NCI-H774 (cell line): ENCODE measurements at places on chromosomes 11 and 22.

GRCh38 chr11:65786008-65786785 is 666 bp upstream of the OVOL1 start:
- no peak for DNase-seq

GRCh38 chr11:125435461-125436238 is 60.4 kb downstream of the FEZ1 start:
- no peak for DNase-seq

DNA sequence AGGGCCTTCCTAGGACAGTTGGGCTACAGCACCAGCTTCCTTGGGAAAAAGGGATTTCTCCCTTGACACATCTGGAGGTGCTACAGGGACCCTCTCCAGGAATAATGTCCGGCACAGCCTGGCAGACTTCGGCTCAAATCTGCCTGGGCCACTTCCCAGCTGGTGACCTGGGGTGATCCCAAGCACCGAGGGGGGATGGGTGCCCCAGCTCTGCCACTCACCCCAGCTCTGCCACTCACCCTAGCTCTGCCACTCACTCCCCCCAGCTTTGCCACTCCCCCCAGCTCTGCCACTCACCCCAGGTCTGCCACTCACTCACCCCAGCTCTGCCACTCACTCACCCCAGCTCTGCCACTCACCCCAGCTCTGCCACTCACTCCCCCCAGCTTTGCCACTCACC is 9.9 kb downstream of the OSBPL5 start:
- no peak for DNase-seq

GRCh38 chr22:29810216-29810615 is 27.9 kb downstream of the ASCC2 start:
- no peak for DNase-seq

DNA sequence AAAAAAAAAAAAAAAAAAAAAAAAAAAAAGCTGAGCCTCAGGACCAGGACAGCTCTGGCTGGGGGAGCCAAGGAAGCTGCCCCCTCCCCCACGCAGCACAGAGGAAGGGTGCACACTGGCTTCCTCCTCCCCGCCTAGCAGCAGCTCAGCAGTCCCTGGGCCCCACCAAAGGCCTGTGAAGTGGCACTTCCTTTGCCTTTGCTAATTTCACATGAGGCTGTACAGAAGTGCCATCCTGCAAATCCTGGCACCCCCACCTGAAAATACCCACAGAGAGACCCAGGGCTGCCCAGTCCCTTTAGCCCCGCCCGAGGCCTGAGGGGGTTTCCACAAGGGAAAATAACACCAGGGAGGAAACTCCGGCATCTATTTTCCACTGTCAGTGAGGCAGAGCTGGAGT is 3.9 kb downstream of the RHOG start:
- DNase-seq: no peak

- DNase-seq: no peak
Measured at GRCh38 chr22:24510637-24511625, 15.8 kb downstream of the UPB1 start.

DNA sequence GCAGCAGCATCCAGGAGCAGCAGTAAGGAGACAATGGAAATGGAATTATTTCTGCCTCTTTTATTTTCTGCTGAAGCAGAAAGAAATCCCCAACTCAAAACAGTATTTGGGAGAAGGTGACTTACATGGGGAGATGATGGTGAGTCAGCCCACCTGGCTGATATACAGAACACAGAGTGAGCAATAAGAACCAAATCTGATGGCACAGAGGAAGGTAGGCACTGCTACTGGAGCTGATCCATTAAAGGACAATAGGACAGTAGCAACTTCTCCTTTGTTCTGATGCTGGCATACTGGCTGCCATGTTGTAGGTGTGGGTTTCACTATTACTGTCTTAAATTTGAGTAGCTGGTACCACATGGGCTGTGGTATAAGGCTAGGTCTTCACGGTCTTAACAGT is 45.2 kb downstream of the CLPB start:
- DNase-seq: no peak

DNA sequence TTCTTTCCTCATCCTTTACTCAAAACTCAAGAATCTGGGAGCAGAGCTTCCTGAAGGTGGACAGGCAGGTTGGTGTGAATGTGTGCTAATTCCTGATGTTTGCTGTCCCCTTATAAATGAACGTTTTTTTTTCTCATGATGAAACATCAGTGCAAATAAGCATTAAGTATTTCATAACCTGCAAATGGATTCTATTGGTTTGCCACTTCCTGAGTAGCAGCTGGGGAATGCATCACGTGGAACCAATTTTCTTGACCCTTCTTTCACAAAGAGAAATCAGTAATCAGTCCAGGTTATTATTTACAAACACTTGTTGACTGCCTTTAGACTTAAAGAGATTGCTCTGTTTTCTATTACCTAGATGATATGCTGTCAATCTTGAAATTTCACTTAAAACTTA is 40.1 kb upstream of the SCN3B start:
- no peak for DNase-seq

GRCh38 chr22:48849963-48850657 is 977.6 kb downstream of the BRD1 start:
- no peak for DNase-seq

- DNase-seq: no peak
Measured at GRCh38 chr22:50585238-50585637, 2.6 kb upstream of the CHKB start.

DNA sequence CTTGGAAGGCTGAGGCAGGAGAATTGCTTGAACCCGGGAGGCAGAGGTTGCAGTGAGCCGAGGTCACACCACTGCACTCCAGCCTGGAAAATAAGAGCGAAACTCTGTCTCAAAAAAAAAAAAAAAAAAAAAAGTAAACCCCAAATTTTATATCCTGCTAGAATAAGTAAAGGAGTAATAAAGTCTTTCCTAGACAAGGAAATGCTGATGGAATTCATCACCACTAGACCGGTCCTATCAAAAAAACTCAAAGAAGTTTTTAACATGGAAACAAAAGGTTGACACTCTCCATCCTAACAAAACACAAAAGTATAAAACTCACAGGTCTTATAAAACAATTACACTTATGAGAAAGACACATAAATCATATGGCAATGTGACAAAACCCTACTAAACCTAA is 213.9 kb downstream of the SBF2 start:
- no peak for DNase-seq

DNA sequence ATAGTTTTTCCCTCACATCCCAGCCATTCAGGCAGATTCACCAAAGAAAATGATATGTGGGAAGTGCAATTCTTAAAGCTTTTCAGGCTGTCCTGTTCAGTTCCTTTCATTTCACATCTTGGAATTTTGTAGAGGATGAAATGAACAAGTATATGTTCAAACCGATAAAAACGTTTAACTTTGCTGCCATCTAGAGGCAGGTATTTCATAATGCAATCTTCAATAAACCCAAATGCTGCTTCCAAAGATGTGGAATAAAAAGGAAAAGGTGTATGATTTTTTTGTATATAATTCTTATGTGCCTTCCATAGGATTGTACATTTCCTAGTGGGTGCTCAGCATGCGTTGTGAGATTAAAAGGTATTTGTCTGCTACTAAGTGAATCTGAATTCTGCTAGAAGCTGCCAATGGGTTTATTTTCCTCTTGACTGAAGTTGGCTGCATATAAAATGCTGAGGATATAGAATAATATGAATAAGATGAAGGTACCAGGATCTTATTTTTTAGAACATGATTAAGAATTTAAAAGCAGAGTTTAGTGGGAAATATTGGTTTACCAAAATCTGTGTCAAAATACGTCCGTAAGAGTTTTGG is 199.3 kb downstream of the PGR start:
- DNase-seq: peak; percentile 64

GRCh38 chr11:40219401-40219800 is 1240.1 kb downstream of the LRRC4C start:
- no peak for DNase-seq

- DNase-seq: no peak
Measured at GRCh38 chr11:23865341-23865975, 631.4 kb upstream of the LUZP2 start.

- no peak for DNase-seq
Measured at GRCh38 chr11:64571410-64572091, 19.5 kb upstream of the SLC22A12 start.

DNA sequence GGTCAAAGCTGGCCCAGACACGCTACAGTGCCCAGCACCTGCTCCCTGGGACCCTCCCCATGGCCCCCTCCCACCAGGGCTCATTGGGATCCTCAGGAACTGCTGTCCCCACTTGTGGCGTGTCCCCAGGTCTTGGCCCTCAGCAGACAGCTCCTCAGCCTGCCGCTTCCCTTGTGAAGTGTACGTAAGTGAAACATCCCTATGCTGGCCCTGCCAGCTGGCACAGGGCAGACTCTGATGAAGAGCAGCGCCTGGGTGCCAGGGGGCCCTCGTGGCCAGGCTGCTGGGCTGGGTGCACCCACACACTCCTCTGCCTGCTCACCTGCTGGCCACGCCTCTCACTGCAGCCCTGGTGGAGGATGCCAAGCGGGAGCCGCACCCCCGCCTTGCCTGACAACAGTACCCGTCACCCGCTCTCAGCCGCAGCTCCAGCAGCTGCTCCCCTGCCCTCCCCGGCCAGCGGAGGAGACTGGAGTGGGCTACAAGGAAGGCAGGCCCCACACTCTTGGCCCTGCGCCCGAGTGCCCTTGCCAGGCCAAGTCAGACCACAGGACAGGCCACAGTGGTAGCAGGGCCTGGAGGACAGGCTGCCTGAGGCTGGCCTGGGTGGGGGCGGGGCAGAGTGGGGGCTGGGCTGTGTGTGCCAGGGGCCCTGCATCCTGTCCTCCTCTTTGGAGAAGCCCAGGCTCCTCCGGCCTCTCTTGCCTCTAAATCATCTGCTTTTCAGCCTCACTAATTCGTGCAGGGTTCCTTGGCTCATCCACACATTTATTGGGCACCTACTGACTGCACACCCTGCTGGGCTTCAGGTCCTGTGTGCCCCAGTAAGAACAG is 39.5 kb downstream of the IGF2 start:
- no peak for DNase-seq

DNA sequence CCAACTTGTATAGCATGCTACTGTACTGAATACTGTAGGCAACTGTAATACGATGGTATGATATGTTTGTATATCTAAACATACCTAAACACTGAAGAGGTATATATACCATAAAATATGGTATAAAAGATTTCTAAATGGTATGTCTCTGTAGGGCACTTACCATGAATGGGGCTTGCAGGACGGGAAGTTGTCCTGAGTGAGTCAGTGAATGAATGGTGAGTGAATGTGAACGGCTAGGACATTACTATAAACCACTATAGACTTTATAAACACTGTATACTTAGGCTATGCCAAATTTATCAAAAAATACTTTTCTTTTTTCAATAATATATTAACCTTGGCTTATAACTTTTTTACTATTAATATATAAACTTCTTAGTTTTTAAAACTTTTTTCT is 66.8 kb downstream of the ZC3H12C start:
- no peak for DNase-seq

DNA sequence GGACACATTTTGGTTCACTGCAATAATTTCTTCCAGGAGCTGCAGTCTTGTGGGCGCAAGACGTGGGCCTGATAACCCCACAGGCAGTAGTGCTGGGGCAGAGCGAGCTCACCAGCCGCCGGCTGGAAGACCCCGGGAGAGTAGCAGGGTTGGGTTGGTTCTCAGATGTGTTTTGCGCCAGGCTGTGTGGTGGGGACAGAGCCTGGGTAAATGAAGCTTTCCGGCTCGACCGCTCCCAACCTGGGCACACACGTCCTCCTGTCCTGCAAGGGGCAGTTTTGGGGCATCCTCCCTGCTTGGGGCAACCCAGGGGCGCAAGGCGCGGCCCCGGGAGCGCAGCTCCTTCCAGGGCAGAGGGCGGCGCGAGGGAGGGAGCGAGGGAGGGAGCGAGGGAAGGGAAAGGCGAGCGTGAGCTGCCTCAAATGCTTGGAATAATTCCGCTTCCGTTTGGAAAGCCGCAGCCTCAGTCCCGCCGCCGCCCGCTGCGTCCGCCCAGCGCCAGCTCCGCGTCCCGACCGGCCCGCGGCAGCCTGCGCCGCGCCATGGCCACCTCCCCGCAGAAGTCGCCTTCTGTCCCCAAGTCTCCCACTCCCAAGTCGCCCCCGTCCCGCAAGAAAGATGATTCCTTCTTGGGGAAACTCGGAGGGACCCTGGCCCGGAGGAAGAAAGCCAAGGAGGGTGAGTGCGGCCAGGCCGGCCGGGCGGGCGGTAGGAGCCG is at the start of gene PARVA:
TSS of gene PARVA (plus strand) at position 466 of the 718 bp plus-strand sequence. CDS start at position 543, 77 bp downstream.
- no peak for DNase-seq

DNA sequence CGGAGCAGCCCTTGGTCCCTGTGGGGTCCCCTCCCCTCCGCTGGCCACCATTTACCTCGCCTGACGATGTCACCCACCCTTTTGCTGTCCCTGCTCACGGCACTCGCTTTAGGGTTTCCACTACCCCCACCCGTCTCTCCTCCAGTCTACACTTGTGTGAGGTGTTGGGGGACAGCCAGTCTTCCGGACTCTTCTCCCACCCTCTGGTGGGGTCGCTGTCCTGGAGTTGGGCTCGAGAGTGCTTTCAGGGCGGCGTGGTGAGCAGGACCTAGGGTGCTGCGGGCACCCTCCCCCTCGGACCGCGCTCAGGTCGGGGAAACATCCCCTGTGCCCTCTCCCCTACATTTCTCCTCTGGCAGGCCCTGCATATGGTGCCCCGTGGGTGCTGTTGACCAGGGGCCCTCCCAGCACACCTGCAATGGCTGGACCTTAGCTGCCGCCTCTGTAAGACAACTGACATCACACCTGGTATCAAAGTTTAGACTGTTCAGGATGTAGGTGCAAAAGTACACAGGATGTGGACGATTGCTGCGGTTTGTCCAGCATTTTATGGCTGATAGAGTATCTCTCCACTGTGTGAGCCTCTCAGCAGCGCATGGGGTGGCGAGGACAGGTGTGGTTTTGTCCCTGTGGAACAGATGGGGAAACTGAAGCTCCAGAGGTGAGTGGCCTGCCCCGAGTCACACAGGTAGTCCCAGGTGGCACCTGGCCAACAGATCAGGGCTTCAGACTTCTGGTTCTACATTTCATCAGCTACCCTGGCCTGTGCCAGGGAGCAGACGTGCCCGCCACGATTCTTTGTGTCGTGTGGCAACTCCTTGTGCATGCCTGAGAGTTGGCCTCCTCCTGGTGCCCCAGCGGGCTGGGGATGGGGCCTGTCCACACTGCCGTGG is 1.2 kb downstream of the GRK2 start:
- no peak for DNase-seq

DNA sequence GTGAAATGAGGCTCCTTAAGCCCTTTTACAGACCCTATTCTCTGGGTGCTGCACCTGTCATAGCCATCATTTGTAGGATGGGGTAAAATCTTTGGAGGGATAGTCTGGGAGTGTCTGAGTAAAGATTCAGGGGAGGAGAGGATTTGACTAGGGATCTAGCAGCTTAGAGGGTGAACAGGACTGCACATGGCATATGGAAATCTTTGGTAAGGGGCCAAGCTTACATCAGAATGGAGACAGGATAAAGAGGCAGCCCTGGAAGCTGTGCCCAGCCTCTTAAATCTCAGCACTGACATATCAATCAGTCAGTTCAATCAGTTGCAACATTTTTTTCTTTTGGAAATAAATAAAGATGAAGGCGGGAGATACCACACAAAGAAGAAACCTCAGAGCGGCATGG is 301.8 kb upstream of the CADM1 start:
- DNase-seq: no peak
